Activated T-cell treated with anti-CD3 and anti-CD28 coated beads, Interleukin-2, amount 50 U/mL, for 4 hours (primary cell): ENCODE measurements at places on chromosomes 2 and 18.

GRCh38 chr2:160869411-160869810, 290.8 kb upstream of the TANK start:
- DNase-seq = no peak

- DNase-seq = no peak
Observed at GRCh38 chr2:241025639-241026038, 27.2 kb downstream of the SNED1 start.

DNA sequence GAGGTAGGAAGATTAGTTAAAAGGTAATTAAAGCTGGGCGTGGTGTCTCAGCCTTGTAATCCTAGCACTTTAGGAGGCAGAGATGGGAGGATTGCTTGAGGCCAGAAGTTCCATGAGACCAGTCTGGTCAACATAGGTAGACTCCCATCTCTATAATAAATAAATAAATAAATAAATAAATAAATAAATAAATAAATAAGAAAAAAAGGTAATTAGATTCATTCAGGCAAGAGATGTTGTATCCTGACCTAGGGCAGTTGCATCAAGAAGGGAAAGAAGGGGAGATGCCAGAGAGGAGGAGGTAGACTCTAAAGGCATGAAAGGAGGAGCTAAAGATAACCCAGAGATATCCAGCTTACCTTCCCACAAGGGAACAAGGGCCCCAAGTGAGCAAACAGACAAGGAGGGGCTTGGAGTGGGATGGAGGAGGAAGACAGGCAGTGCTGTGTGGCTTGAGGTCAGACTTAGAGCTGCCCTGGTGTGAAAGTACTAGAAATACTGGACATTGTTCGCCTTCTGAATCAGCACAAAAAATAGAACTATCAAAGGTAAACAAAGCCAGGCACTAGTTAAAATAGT, 7.4 kb upstream of the RAB1A start:
- DNase-seq = no peak

DNA sequence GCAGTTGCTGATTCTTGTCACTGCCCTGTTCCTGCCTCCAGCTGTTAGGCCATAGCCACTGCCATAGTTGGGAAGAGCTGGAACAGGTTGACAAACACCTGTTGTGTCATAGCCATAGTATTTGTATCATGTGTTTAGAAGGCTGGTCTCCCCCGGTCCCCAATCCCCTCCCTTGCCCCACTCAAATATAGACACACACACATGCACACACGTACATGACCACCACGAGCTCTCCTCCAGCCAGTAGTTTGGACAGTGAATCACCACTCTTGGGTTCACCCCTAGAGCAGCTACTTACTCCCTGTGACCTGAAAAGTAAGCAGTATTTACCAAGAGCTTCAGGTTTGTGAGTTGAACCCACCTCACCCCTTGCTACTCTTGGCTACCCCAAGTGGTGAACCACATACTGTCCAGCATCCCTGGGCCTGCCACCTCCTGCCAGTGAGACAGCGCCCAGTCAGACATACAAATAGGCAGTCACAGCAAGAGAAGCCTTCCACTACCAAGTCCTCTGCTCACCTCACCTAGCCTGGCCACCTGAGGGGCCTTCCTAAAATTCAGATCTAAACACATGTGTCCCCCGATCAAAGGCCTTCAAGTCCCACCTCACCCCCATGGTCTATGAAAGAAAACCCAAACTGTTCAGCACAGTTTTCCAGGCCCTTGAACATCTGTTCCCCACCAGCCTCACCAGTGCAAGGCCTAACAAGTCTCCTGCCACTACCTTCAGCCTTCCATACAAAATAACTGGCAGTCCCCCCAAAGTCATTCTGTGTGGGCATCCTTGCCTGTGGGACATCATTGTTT, 7.1 kb downstream of the PCBP1 start:
- no peak for DNase-seq

GRCh38 chr2:55547001-55547400, 27.5 kb downstream of the CFAP36 start:
- no peak for DNase-seq
